ENCODE measurements at places on chromosomes 11 and 22.

- no peak for DNase-seq
Observed at GRCh38 chr11:102760344-102761035, 19.9 kb downstream of the MMP10 start.

DNA sequence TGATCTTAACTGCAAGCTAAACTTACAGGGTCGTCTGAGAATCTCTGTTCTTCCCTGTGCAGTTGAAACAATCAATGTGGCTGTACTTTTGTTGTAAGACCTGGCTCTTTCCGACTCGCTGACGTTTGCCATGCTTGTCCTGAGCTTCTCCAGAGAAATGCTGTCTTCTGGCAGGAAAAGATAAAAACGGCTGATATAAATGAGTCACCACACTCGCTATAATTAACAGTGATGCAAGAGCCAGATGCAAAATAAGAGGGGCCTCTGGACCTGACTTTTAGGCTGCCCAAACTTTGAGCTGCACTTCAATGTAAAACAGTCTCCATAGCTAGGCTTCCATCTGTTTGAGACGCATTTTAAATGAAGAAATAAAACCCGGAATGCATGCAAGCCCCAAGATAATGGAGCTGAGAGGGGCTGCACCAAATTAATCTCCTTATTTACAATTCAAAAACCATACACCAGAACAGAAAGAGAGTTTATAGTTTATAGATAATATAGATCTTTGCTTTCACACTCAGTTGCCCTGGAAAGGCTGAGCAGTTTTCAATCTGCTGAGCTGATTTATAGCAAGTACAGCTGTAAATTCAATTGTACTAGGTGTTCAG is 48.5 kb downstream of the WT1 start:
- DNase-seq: no peak

GRCh38 chr11:109085708-109086373 is 336.1 kb upstream of the C11orf87 start:
- no peak for DNase-seq

GRCh38 chr22:38272373-38273134 is at the start of gene TMEM184B:
TSS of gene TMEM184B (minus strand) at chr22:38273010. CDS start at chr22:38247961, 25,049 bp downstream.
- peak; percentile 56 for DNase-seq

GRCh38 chr11:35033011-35033410 is 106.0 kb upstream of the CD44 start:
- no peak for DNase-seq

DNA sequence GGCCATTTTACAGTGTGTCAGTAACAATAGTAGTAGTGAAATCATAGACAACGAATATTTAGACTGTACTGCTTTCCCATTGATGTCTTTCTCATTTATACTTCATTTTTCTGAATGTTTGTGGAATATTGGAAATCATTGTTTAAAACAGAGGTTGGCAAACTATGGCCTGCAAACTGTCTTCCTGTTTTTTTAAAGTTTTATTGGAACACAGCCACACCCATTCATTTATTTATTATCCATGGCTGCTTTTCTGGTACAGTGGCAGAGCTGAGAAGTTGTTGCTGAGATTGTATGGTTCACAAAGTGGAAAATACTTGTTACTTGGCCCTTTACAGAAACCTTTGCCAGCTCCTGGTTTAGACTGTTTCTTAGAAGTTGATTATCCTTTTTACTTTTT is 13.7 kb downstream of the FAR1 start:
- no peak for DNase-seq

DNA sequence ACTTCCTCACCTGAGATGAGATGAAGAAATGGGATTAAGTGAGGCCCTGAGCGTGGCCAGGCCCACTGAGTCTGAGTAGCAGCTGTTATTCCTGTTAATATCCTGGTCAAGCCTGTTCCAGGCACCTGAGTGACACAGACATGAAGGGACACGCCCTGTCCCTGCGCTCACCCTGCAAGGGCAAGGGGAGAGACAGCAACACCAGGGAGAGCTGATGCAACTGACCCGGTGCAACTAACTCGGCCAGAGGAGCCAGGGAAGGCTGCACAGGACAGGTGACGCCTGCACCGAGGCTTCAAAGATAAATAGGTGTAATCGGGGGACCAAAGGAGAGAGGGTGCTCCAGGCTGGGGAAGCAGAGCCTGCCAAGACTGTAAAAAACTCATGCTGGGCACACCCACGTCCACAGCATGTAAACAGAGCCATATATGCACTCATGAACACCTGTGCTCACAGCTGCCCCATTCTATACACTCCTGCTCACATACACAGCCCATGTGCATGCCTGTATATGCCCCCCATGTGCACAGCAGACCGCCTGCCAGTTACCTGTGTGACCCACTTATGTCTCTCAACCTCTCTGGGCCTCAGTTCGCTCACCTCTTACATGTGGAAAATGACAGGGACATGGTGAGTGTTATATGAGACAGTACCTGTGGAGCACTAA is 22.8 kb upstream of the GCAT start:
- no peak for DNase-seq

GRCh38 chr22:48896766-48897644 is 930.7 kb downstream of the BRD1 start:
- no peak for DNase-seq

DNA sequence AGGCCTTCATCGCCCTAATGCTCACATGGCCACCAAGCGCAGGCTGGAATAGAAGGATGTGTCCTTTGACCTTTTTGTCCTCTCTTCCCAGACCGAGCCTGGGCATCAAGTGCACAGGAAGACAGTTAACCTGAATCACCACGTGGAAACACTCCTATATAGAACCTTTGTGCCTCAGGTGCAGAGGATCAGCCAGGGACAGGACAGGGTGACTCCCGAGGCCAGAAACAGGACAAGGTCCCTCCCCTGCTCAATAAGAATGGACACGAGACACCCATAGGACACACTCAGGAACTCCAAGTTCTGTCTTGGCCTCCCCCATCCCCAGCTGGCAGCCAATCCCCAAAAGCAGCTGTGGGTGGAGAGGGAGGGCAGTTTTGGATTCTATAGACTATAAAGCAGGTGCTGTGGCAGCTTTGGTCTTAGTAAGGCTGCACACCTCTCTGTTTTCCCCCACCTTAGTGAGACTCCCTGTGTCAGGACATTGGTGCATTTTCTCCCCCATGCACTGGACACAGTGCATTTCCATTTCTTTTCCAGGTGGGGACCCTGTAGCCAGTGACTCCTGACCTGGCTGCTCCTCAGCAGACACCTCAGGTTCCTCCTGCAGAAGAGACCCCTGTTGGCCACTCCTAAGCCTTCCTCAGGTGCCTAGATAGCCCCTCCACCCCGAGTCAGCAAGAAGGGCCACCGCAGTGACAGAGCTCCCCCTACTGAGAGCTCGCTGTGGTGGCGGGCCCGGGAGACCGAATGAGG is 43.6 kb upstream of the POU2AF1 start:
- DNase-seq: peak; percentile 93

DNA sequence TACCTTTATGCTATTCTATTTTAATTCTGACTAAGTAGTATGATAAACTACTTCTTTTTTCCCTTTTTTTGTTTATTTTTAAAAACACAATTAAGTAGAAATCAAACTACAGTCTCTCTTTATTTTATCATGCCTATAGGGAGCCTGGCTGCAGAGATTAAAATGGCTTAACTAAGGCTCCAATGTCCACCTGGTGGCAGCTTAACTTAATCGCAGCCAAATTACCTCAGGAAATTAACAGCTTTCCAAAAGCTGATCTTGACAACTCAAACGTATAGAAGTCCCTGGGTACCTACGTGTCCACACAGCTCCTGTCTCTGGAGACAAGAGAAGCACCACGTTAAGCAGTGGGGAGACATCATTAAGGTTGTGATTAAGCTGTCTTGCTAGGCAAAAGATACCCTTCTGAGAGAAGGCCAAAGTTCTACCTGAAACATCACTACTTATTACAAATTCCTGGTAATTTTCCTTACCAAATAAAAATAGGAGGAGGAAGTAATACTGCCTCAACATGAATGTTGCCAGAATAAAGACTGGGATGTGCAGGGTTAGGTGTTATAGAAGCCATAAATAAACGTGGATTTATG is 63.2 kb upstream of the SNX19 start:
- peak; percentile 20 for DNase-seq

GRCh38 chr11:68287419-68287818 is 15.6 kb upstream of the C11orf24 start:
- DNase-seq: no peak

DNA sequence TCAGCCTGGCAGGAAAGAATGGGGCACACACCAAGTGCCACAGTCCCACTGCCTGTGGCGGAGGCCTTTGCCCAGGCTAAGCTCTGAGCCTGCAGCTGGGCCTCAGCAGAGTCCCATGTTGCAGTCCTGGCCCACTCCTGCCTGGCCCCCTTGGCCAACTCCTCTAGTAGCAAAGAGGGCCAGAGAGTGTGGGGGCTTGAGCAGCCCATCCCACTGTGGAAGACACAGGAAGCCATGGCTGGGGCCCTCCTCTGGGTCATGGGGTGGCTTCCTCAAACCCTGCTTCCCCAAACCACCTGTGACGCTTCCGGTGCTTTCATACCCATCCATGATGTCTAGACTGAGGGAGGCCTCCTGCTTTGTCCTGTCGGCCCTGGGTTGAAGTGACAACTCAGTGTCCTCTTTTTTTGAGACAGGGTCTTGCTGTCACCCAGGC is 5.8 kb downstream of the RPS19BP1 start:
- DNase-seq: no peak

DNA sequence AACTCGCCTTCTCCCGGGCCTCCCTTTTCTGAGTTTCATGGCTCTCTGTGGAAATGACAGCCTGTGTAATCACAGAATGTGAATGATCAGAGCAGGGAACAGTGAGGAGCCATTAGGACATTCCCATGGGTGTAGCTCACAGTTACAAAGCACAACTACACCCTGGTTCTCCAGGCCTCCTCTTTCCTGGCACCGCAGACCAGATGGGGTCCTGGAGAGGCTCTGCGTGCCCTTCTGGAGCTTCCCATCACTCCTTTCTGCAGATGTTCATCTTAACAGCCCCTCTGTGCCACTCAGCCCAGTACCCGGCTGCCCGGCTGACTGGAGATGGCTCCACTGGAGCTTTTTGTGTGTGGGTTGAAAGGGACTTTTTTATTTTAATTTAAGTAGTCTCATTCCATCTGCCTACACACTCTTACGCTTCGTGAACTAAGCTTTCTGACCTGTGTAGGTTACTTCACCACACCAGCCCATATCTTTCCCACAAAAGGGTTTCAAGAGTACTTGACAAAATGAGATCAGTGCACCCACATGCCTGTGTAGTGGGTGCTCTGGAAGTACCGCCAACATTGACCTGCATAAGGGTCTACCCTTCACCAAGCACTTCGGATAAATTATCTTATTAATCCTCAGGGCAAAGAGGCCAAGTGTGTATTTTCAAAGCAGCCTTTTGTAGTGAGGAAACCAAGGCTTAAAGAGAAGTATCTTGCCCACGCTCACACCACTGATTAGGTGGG is 29.8 kb downstream of the SREBF2 start:
- no peak for DNase-seq

GRCh38 chr11:116162886-116163230 is 609.9 kb downstream of the BUD13 start:
- DNase-seq: peak; percentile 95

DNA sequence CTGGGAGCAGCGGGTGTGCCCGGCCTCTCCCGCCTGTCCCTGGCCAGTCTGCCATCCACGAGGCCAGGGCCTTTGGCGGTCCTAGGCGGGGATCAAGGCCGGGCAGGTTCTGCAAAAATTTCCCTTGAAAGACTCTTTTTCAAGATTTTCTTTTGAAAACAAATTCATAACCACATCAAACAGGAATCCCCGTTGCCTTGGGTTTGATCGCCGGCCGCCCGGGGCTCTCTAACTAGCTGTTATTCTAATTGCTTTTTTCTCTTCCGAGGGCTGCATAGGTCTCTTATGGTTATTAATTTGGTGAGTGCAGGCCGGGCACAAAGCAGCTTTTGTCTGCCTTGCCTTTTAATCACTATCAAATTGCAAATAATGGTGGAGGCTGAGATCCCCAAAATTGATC is 42.0 kb downstream of the CDKN1C start:
- DNase-seq: no peak

GRCh38 chr22:36330127-36330526 is 57.6 kb downstream of the MYH9 start:
- DNase-seq: no peak

Measured in NCI-H2081 (cell line).